ENCODE measurements at places on chromosomes 12 and 14.

DNA sequence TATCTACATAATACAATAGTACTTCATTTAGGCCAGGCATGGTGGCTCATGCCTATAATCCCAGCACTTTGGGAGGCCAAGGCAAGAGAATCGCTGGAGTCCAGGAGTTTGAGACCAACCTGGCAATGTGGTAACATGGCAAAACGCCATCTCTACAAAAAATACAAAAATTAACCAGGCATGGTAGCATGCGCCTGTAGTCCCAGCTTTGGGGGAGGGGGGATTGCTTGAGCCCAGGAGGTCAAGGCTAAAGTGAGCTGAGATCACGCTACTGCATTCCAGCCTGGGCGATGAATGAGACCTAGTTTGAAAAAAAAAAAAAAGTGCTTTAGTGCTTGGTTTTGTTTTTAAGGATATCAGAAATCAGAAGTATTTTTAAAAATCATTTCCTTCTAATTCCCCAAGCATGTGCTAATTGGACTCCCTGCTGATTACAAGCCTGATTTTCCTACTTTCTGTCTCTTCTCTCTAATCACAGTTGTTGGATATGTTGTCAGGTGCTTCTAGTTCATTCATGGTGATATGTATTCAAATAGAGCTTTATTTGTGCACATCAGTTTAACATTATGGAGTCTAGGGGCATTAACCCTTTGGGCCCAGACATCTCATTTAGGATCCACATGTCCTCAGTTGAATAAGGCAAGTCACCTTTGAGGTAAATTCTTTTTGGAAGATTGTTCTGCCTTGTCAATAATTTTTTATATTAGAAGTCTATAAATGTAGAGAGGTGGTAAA lies 7.0 kb upstream of the KRAS start:
- no peaks in the 10 kb centered on the region for H3K36me3 ChIP-seq
- DNase-seq: no peak
- H3K27ac ChIP-seq: no peak overlapping the region
- H3K27me3 ChIP-seq: peaks cover 15% of the 10 kb centered on the region
- no peak overlapping the region for H3K4me3 ChIP-seq

- no peaks in the 10 kb centered on the region for H3K36me3 ChIP-seq
- H3K27me3 ChIP-seq: peaks cover 2% of the 10 kb centered on the region
- DNase-seq: no peak
- no peaks in the 10 kb centered on the region for H3K4me1 ChIP-seq
Observed at GRCh38 chr12:12138203-12139154, 67.7 kb downstream of the BCL2L14 start.

DNA sequence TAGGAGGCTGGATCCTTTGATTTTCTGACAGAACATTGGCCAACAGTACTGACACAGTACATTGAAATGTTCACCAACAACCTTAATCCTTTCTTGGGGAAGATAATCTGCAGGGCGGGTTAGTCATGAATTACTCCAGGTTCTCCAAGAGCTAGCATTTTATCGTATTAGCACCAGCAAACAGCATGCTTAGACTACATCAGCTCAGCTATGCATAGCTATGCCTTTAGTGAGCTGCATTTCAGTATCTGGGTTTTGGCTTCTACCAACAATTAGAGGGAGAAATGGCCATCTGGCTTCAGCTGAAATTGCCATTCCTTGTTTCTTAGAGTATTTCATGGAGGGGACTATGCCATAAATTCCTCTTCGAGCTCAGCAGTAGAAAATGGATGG lies 33.8 kb downstream of the SAMD4A start:
- no peak for DNase-seq
- no peak overlapping the region for H3K27ac ChIP-seq
- H3K36me3 ChIP-seq: no peaks in the 10 kb centered on the region

DNA sequence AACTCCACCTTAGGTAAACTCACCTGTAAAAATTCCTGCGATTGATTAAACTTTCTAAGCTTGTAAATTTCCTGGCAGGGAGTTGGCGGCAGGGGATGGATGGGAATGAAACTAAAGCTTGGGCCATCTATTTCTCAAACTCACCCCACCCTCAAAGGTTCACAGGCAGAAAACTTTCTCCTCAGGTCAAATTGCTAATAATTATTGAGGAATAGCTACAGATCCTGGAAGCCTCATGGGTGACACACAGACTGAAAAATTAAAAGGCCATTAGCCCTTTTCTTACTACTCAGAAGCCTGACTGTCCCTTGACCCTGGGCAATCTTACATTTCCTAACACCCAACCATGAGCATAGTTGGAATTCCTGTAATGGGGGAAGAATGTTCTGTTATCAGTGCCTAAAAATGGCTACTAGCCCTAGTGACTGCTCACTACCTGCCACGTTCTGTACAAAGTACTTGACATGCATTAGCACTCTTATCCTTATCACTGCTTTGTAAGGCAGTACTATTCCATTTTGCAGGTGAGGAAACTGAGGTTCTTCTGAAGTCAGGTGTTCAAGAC lies 12.4 kb upstream of the SYNDIG1L start:
- peaks cover 23% of the 10 kb centered on the region for H3K27me3 ChIP-seq
- H3K27ac ChIP-seq: no peak overlapping the region
- H3K4me1 ChIP-seq: no peaks in the 10 kb centered on the region
- no peak for DNase-seq
- no peaks in the 10 kb centered on the region for H3K36me3 ChIP-seq
- H3K4me3 ChIP-seq: no peak overlapping the region

DNA sequence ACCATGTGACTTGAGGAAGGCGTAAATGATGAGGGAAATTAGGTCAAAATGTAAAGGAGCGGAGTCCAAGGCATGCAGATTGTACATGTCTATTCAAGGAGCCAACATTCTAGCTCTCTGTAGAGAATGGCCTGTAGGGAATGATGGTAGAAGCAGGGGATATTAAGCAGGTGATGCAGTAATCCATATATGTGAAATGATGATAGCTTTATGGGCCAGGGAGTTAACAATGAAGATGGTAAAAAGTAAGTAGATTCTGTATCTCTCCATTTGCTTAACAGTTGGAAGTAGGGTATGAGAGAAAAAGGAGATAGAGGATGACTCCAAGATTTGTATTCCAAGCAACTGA lies 33.4 kb downstream of the ARHGAP5 start:
- H3K27ac ChIP-seq: no peak overlapping the region
- no peak overlapping the region for H3K4me3 ChIP-seq
- H3K27me3 ChIP-seq: no peaks in the 10 kb centered on the region
- peaks cover 7% of the 10 kb centered on the region for H3K36me3 ChIP-seq

Data from activated CD4-positive, alpha-beta T cell treated with anti-CD3 and anti-CD28 coated beads, Interleukin-2, amount 10 ng/mL, durations not matched to agents 7 days and 5 days (primary cell).